ENCODE measurements at places on chromosomes 2 and 18.

DNA sequence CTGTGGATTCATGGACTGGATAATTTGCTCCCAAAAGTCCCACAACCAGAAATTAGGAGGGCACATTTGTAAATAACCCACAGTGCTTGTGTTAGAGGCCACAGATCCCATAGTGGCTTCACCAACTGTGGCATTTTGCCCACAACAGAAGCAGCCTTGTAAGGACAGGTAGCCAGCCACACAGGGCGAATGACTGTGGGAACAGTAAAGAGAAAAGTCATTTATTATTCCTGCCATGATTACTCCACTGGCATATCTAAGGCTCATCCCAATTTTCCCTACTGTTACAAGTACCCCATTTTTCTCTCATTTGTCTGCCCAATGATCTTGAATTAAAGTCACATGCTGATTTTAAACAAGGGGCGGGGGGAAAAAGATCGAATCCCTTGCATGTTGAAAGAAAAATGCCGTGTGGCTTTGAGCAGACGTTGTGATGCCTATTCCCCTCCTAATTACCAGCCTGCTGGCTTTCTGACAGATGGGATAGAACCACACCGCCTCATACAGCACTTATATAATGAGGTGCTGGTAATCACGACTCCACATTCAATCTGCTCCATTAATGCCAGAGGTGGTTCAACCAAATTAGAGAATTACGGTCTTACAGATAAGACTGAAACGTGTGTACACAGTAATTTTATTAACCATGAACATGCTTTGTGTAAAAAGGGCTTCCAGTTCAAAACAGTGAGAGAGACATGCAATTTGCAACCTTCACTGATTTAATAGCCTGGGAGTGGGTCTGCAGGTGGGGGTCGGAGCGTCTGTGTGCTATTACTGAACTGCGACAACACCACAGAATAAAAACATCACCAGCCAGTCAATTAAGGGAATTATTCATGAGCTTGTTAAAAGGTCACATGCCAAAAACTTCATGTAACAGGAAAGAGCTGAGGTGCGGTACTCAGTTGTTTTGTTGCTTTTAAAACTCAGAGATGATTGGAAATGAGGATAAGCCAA is 196.0 kb downstream of the TMEM163 start:
- DNase-seq: no peak

- no peak for DNase-seq
These were observed 523.4 kb upstream of the FANCL start for GRCh38 chr2:58764338-58765104.

DNA sequence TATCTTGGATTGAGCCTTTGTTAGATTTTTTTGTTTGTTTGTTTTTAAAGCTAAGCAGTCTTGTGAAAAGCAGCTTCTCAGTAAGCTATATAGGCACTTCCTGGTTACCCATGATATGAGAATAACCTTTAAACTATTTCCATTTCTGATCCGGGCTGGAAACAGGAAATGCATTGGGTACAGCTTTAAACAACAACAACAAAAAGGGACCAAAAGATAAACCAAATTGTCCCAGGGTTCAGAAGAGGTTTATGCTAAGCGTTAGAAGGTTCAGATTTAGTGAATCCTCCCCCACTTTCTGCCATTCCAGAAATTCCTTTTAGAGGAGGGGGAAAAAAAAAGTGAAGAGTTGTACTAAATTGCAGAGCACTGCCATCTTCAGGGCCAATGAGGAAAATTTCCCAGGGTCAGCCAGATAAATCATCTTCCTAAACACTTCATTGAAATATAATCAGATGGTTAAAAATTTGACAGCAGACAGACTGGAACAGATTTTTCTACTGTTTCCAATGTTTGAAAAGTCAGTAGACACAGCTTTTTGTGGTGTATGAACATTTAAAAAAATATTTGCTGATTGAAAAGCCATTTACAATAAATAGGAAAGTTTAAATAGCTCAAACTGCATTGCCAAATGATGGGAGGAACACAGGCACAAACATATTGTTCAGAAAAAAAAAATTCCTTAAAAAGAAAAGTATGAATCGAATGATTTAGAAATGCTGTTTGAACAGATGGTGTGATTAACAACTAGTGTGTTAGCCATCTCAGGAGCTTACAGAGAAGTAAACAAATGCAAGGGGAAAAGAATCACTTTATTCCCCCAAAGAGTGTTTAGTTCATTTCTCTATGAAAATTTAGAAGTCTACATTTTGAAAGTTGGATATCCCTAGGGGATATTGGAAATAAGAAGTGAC is 189.9 kb upstream of the TANK start:
- DNase-seq: peak; percentile 36

DNA sequence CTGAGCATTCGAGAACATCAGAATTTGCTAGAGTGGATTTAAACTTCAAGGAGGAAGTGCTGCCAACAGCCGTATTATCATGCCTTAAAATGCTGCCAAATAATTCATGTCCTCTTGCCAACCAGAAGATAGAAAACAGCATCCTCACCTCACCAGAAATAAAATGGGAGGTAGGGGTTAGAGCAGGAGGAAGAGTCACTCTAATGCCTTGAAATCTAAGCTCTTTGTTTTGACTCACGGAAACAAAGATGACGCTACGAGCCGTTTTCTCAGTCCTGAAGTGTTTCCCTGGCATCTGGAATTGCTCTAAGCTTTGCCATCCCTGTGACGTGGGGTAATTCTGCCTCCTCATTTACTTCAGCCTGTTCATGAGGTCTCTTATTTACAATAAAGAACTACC is 97.1 kb downstream of the PRPF40A start:
- DNase-seq: no peak

- no peak for DNase-seq
These were observed 96.1 kb downstream of the PID1 start for GRCh38 chr2:229174794-229175496.

DNA sequence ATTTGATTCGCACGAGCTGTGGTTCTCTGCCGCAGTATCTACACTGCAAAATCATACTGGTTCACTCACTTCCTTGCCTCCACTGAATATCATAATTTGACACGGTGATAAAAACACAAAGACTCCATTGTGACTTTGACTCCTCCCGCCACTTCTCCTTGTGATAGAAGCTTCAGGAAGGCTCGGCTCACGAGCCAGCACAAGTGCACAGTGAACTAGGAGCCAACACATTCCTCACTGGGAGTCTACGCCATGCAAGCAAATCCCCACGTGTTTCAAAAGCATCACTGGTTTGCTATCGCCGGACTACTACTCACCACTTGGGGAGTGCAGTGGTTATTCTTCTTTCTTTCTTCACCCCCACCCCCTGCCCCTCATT is 293.3 kb upstream of the PARD3B start:
- no peak for DNase-seq

DNA sequence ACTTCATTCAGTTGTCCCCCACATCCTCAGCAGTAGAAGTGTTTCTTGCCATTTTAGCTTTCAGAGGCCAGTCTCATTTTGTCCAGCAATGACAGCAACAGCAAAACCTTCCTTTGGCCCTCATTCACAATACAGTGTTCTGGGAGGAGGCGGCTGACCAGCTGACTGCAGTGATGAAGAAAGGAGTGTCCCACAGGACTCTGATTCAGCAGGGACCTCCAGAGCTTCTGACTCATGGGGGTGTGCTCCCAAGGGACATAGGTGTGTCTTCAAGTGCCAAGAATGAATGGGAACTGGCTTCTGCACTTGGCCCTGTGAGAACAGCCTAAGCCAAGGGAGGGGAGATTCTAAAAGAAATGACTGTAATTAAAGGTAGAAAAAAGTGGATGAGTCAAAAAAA is 147.0 kb upstream of the PELI1 start:
- no peak for DNase-seq

DNA sequence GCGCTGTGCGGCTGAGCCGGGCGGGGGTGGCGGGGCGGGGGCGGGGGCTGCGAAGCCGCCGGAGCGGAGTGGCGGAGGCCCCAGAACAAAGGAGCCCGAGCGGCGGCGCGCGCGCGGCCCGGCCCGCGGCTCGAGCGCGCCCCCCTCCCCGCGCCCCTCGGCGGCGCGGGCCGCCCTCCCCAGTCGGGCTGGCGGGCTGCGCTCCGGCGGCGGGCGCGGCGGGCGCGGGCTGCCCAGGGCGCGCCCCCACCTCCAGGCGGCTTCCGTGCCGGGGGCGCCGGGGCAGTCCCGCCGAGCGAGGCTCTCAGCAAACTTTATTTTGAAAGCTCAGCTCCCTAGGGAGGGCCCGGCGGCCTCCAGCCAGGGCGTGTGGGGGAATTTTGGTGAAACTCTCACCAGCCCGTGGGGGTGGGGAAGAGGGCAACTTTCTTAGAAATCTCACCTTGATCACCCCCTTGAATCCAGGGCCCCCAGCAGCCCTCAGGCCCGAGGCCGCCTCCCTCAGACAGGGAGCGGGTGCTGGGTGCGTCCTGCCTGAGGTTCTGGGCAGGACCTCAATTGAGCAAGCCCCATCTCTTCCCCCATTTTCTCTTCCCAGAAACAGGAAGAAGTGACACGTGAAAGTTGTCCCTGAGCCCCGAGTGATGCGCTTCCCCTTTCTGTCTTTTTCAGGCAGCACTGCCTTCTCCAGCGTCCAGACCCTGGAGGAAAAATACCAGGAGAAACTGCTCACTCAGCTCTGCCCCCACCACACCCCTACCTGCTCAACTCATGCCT is 786 bp downstream of the TET3 start:
- DNase-seq: peak; percentile 51

- DNase-seq: no peak
These were observed 13.9 kb upstream of the VRK2 start for GRCh38 chr2:58032764-58033080.

DNA sequence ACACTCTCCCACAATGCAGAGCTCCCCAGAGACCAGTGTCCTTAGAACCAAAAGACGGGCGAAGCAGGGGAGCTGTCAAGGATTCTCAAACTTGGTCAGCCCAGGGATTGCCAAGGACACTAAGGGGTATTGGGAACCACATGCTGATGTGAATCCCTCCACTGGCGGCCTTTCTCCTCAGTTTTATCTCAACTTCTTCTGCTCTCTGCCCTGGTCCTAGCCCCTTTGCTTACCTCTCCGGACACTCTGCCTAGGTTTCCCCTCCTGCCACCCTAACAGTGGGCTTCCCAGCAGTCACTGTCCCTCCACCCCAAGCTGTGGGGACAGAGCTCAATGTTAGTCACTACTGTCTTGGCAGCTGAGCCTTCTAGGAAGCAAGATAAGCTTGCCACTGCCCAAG is 61.1 kb downstream of the POLR1A start:
- no peak for DNase-seq

DNA sequence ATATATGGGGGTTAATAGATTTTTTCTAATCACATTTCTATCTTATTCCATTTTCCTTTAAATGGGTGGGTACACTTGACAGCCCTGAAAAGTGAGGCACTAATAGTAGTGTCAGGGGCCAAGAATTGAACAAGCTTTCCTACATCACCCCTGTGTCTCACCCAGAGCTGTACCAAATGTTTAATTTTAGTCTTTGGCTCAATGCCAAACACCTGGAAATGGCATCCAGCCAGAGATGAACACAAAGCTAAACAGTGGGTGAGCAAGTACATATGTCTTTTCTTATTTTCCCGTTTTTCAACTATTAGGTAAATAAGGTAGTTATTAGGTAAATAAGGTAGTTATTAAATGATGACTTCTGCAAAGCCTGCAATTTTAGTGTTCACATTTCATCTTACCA is 276.3 kb upstream of the ERBB4 start:
- no peak for DNase-seq

DNA sequence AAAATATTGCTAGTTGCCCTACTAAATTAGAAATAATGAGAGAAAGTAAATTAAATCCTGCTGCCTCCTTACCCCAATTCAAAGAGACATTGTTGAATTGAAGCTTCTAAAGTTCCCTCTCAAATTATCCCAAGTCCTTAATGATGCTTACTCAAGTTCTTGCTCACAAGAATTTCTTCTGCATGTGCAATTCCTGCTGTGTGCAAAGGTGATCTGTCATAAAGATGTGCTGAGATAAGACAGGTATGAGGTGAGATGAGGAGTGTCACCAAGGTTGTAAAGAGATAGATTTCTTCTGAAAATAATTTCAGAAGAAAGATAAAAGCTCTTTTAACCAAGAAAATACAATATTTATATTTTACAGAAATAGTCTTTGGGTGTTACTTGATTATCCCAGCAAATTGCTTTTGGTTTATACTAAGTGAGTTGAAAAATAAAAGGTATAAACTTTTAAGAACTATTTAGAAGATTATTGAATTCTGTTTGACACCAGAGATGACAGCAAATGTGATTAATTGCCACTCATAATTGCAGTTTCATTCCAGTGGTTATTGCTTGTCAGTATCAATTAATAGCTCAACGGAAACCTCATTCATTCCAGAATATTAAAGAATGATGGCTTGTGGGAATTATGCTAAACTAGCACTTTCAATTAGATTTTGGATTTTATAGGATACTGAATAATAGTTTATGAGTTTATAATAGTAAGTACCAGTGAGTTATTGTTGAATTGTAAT is 674.3 kb downstream of the STK39 start:
- no peak for DNase-seq

GRCh38 chr2:203870481-203870880 is 2.9 kb downstream of the CTLA4 start:
- DNase-seq: no peak

DNA sequence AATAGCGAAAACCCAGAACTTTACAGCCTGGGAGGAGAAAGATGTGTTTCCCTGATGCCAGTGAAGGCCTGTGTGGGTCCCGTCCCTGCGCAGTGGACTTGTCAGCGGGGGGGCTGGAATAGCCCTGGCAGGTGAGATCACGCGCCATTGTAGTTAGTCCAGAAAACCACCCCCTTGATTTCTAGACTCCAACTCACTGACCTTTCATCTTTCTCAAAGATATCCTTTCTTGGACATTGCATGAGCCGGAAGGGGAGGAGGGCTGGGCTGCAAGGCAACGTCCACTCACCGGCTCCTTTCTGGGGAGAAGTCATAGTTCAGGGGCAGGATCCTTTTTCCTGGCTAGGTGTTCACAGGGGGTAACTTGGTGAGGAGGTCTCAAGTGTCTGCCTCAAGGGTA is 22.3 kb upstream of the ASAP2 start:
- no peak for DNase-seq

DNA sequence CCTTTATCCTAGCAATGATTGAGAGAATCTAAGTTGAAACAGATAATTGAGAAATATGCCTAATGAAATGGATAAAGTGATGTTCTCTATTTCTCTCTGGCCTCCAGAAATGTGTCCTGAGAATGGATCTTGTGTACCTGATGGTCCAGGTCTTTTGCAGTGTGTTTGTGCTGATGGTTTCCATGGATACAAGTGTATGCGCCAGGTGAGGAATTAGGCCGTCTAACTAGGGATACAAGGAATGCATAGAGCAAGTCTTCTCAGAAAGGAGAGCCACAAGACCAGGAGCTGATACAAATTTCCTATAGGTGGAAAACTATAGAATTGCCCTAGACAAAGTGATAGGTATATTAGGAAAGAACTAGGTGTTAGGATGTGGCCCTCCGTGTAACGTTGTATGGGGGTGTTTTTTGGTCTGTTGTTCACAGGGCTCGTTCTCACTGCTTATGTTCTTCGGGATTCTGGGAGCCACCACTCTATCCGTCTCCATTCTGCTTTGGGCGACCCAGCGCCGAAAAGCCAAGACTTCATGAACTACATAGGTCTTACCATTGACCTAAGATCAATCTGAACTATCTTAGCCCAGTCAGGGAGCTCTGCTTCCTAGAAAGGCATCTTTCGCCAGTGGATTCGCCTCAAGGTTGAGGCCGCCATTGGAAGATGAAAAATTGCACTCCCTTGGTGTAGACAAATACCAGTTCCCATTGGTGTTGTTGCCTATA is 592 bp upstream of the CAD start:
- no peak for DNase-seq

- no peak for DNase-seq
These were observed 72.1 kb downstream of the CAMKMT start for GRCh38 chr2:44433895-44434294.
